ENCODE measurements at places on chromosomes 2 and 18.
A peak's percentile ranks its signal among the peaks of the same experiment; 100 is the strongest.

- peak; percentile 14 for DNase-seq
Observed at GRCh38 chr2:132521341-132521740, 104.7 kb downstream of the GPR39 start.

- peak; percentile 21 for DNase-seq
Observed at GRCh38 chr2:70647873-70648481, 94.4 kb upstream of the TGFA start.

GRCh38 chr18:61628085-61628484, 264.7 kb downstream of the RNF152 start:
- peak; percentile 86 for DNase-seq

- DNase-seq, result no peak
Observed at GRCh38 chr2:232352511-232353091, 25.9 kb upstream of the ALPP start.

DNA sequence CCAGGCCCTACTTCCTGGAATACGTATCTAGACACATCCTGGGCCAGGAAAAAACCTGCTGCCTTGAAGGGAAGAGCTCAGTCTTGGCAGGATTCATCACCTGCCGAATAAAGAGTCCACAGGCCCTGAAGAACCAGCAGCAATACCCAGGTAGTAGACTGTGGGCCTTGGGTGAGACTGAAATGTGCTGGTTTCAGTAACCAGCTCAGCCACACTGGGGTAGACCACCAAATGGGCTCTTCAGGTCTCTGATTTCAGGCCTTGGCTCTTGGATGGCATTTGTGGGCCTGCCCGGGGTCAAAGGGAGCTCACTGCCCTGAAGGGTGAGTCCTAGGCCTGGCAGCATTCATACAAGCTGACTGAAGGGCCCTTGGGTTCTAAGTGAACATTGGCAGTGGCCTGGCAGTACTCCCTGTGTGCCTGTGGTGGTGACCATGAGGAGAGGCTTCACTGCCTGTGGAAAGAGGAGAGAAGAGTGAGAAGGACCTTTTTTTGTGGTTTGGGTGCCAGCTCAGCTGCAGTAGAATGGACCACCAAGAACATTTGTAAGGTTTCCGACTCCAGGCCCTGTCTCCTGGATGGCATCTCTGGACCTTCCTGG, 175.1 kb downstream of the ANKRD30B start:
- no peak for DNase-seq

DNA sequence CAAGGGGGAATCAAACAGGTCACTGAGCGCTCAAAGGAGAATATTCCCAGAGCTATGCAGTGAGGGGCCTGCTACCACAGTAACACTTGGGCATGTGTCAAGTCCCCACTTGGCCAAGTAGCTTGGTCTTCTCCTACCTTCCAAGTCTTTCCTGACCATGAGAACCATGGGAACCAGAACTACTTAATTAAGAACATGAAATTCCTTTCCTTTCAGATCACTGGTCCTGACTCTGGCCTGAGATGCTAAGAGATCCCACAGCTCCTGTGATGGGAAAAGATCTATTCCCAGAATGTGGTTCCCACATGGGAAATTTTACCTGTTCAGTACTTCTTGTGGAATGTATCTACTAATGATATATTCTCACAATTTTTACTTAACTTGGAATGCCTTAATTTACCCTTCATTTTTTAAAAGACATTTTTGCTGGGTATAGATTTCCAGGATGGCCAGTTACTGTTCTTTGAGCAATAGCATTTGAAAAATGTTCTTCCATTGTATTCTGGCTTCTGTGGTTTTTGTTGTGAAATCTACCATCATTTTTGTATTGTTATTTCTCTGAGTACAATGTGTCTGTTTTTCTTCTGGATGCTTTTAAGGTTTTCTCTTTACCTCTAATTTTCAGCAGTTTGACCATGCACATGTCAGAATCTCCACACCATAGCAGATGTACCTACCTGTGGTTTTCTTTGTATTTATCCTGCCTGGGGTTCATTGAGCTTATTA, 37.9 kb downstream of the KCNIP3 start:
- peak; percentile 60 for DNase-seq
